ENCODE measurements at places on chromosomes 4 and X.
A peak's percentile ranks its signal among the peaks of the same experiment; 100 is the strongest.

- DNase-seq: no peak
These were observed 62.9 kb upstream of the SLC34A2 start for GRCh38 chr4:25592736-25593135.

- DNase-seq: no peak
These were observed 216.6 kb downstream of the KDR start for GRCh38 chr4:54908763-54909162.

GRCh38 chr4:70712150-70712549 lies 9.6 kb upstream of the RUFY3 start:
- no peak for DNase-seq

- DNase-seq: no peak
These were observed 247.3 kb downstream of the SPATA18 start for GRCh38 chr4:52298444-52298843.

- DNase-seq: no peak
These were observed 680.1 kb upstream of the GRIA3 start for GRCh38 chrX:122504026-122504425.

DNA sequence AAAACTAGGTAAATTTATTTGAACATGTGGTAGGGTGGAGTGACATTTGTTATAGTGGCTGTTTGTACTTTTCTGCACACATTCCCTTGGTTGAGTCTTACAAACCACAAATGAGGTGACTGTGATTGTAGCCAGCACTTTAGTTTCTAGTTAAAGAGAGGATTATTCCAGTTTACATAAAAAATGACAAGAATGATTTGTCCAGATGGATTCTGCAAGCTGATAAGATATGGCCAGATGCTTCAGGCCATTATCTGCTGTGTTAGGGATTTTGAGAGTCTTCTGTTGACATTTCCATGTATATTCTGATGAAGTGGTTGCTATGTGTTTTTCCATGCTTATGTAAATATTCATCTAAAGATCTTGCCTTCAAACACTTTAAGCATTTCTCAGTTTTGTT lies 31.0 kb upstream of the PDE5A start:
- DNase-seq: peak; percentile 38

DNA sequence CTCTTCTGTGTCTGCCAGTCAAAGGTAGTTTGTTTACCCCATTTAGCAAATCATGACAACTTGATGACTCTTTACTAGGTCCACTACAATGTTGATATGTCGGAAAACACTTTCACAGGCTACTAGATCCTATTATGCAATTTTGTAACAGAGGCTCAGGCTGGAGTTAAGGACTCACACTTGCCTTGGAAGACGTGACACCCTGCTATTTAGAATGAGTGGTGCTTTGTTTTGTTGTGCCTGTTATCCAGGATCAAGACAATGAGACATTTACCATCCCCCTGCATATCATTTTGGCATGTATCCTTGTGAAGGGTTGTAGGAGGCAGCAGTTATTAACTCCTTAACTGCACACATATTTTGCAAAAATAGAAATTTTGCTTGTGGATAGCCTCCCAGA lies 263.7 kb downstream of the IL1RAPL1 start:
- no peak for DNase-seq

- DNase-seq: no peak
These were observed 5.5 kb downstream of the PDHA1 start for GRCh38 chrX:19349264-19349663.

- DNase-seq: no peak
These were observed 29.8 kb downstream of the ACOX3 start for GRCh38 chr4:8410641-8411271.

DNA sequence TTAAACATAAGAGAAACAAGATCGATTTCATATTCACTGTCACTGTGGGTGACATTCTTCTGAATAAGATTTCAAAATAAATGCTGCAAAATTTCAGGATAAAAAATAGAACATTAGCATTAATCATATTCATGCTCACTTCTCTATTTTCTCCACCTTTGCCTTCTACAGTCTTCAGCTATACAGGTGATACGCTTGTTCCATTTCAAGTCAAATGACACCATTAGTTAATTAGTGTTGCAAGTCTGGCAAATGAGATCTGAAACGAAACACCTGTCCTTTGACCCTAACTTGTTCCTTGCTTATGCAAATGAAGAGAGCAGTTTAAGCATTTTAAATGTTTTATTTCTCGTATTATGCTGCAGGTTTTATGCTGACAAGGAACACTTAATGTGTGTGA lies 667.5 kb upstream of the MAGEB2 start:
- DNase-seq: no peak

- DNase-seq: no peak
These were observed 104.4 kb downstream of the ADRA2C start for GRCh38 chr4:3870567-3870962.

Measured in SHP77 treated with DMSO at 0.1 percent for 48 hours (cell line).